ENCODE measurements at places on chromosomes 3 and 15. TPM values are rescaled to one million over a fixed set of nuclear protein-coding genes. Genes with fewer than 3 reads are reported as not detected.

DNA sequence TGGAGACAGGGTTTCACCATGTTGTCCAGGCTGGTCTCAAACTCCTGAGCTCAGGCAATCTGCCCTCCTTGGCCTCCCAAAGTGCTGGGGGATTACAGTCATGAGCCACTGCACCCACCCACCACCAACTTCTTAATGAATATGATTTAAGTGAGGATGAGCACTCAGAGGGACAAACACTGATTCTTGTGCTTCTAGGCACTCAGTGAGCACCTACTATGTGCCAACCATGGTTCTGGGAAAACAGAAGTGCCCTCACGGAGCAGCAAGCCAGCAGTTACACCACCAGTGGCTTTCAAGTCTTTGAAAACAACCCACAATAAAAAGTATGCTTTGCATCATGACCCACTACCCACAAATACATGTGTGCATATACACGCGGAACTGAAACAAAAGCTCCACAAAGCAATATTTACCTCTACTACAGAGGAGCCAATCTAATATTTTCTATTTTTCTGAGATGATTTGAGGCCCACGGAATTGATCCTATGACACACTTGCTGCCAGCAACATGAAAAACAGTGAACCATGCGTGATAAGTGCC is 91.9 kb downstream of the MEGF11 start:
- DNase-seq: no peak

DNA sequence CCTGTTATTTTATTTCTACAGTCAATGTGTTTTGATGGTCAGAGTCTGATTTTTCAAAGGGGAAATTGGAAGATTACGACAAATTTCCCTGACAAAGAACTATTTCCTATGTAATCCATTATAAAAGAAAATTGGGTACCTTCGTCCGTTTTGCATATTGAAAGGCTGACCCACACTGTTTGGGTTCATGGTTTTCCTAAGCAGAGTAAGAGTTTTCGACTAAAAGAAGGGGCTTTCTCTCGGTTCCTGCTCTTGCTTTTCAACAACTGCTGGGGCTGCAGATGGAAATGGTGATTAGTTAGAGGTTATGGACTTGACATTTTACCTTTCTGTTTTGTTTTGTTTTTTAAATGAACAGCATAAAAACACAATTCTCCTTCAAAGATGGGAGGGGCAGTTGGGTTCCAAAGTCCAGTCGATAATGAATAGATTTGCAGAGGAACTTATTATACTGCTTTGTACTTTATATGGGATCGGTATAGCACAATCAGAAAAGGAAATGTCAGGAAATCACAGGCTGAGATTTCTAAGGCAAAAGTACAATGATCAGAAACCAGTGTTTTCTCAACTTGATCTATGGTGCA is 978 bp downstream of the KCNMB2 start:
- no peak for DNase-seq

- no peak for DNase-seq
These were observed 190.6 kb upstream of the TMCO5A start for GRCh38 chr15:37743826-37744225.

DNA sequence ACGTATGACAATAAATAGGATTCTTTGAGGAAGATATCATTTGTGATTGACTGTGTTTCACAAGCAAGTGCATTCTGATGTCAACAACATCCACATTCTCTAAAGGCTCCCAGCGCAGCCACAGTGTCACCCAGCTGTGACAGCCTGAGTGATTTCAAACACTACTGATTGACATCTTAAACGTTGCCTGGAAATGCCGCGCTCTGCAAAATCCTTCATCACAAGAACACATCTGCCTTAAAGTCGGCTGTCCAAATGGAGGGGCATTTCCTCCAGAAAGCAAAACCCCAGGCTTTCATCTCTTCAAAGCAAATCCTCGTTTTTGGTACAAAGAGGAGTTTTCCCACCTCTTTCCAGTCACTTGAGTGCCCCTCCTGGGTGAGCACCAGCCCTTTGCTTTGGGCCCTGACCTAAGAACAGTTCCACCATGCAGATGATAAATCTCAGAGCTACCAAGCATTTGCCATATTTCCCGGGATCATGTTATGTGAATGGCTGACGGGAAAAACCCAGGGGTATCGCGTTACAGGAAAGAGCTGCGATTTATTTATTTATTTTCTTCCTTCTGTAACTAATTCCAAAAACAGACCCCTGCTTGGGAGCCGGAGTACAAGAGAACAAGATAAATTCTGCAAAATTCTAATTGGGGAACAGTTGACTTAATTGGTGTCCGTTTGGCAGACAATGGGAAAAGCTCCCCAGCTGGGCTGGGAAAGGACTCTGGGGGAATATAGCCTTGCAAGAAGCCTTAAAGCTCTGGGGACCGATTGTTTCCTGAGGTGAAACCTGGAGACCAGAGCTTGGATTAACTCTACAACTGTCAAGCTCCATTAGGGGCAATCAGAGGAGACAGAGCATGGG is 703.8 kb upstream of the NR2F2 start:
- no peak for DNase-seq

- no peak for DNase-seq
These were observed 281.6 kb downstream of the PLCL2 start for GRCh38 chr3:17166369-17166768.

DNA sequence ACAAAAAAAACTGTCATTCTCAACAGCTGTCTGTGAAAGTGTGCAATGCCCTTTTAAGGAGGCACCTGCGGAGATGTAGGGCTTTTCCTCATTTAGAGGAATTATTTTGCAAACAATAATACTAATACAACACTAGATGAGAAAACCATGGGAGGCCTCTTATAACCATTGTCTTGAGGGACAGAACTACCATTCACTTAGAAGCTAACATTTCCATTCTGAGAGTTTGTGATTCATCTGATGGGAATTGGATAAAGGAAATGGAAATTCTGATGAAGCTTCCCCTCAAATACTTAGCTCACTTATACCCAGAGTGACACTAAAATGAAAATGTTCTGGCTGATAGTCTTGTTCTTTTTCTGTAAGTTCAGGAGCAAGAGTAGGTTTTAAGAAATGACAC is 147.7 kb downstream of the CADPS start:
- DNase-seq: no peak

- DNase-seq: no peak
These were observed 23.4 kb downstream of the PLA2G4D start for GRCh38 chr15:42070976-42071350.

DNA sequence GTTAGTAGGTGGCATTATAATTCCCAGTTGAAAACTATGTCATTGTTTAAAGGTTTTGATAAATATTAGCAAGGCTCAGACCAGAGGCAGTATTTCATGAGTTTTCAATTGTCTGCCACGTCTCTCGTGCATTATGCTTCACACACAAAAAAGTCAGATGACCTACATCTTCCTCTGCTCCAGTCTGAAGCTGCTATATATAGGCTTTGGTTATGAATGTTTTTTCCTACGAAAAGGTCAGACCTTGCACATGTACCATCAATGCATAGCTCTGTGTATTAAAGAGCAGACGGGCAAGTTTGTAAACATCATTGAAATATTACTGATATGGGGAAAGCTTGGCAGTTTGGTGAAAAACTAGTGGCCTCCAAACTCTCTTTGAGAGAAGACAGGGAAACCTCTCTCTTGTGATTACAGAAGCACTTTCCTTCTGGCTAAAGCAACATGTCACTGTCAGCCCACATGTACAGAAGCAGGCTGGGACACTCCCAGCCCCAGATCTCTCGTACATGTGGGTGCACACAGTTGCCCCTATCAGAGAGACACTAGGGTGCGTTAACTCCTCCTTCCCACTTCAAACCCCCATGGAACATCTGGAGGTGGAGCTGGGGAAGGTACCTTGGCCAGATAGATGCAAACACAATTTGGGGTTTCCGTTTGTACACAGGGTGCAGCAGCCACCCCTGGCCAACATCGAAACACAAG is 184.0 kb upstream of the BCL6 start:
- no peak for DNase-seq

- DNase-seq: peak; percentile 87
These were observed 26.9 kb upstream of the THRB start for GRCh38 chr3:24521420-24522145.

- no peak for DNase-seq
These were observed 280.3 kb upstream of the MME start for GRCh38 chr3:154799800-154800199.

DNA sequence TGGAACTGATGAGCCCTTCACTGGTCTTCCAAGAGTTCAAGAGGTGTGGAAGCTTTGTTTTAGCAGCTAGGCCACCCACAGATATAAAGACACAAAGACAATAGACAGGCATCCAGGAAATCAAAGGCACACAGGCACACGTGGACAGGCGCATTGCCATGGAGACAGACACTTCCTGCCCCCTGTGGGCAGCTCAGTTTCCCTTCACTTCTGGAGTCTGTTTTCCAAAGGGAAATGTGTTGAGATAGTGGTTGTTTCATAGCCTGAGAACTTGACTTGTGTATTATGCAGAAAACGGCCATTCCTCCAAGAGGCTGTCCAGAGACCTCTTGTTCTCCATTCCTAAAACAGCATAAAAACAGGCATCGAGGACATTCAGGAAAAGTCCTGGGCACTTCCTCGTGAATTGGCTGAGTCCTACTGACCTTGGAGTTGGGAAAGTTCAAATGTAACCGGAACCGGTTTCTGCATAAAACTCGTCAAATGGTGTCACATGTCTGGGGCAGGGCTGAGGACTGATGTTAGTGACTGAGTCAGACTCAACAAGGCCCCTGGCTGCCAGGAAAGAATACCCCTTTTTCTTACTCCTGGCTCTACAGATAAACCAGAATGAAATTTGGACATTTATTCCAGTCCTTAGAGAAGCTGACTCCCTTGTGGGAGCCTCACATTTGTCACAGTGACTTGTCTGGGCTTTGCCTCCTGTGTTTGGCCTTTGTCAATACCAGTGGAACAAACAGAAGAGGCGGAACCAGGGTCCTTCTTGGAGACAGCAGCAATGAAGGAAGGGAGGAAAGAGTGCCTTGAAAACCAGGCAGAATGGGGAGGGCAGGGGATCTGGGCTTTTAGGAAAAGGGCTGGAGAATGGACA is 1.3 kb downstream of the ALPK3 start:
- DNase-seq: peak; percentile 72

VEPH1 gene
- total RNA-seq: 0.22 TPM

TUSC2 gene
- 29.0 TPM for total RNA-seq

ZNF660 gene
- total RNA-seq: 1.9 TPM

MYZAP gene
- total RNA-seq: 620 TPM

OR5K2 gene
- not detected for total RNA-seq

ATP2B2 gene
- 0.20 TPM for total RNA-seq

SLC28A2 gene
- not detected for total RNA-seq

CFAP100 gene
- not detected for total RNA-seq
